ENCODE measurements at places on chromosomes 13 and 19.

DNA sequence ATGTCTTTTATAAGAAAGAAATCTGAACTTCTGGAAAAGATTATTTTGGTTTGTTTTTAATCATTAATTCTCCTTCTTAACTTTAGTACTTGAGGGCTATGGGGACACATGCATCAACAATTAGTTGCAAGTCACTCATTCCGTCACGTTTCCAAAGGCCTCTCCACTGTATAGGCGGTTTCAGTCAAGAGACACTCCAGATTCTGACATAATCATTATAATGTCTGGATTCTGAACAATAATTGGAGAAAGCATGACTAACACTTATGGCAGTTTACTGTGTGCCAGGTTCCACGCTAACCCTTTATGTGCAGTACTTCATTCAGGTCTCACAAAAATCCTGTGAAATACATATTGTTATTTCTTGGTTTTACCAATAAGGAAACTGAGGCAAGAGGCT lies 71.9 kb downstream of the TNFRSF19 start:
- DNase-seq: no peak

DNA sequence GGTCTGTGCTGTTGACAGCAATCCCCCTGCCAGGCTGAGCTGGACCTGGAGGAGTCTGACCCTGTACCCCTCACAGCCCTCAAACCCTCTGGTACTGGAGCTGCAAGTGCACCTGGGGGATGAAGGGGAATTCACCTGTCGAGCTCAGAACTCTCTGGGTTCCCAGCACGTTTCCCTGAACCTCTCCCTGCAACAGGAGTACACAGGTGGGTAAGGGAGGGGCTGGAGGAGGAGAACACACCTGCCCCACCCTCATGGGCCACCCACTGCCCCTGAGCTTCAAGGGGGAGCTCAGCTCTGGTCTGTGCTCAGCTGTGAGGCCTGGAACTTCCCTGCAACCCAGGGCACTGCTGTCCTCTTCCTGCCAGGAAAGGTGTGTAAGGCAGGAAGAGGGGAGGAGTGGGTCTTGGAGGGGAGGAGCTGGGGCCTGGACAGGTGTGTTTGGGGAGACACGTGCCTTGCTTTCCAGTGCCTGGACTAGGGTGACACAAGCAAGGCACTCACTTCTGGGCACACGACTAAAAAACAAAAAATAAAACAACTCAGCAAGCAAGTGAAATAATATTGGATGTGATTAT lies 3.9 kb downstream of the SIGLEC7 start:
- DNase-seq: no peak

GRCh38 chr13:44968434-44968815 lies 20.8 kb downstream of the NUFIP1 start:
- DNase-seq: no peak

DNA sequence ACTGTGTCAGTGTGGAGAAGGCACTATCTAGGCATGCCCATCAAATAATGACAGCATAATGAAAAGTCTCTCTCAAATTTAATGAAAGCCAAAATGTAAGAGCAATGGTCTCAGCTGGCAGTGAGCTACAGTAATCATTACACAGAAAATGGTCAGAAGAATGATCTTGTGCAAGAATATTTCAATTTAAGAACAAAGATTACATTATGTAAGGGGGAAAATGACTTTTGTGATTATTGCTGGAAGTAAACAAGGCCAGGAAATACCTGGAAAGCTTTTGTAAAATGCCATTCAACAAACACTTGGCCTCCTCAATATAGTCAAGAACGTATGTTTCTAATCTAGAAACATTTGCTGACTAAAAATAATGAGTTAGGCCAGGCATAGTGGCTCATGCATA lies 89.1 kb downstream of the CAB39L start:
- no peak for DNase-seq

DNA sequence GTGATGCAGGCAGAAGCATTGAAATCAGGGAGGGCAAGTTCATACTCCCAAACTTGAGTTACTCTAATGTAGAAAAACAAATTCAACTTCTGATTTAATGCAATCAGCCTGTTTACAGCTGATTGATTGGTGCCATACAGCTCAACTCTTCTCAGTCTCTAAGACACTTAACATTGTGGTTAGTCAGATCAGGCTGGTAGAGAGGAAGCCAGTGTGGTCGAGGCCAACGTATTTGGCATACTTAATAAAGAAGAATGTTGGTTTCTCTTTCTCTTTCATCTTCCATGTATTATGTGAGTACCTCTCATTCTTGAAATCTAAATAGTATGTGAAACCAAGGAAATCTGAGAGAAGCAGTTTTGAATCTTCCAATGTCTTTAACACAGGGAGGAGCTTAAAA lies 255.0 kb upstream of the SLITRK1 start:
- peak; percentile 55 for DNase-seq

- DNase-seq: no peak
Observed at GRCh38 chr13:31919971-31920726, 111.4 kb upstream of the FRY start.

GRCh38 chr13:40552895-40553294 lies 113.5 kb downstream of the FOXO1 start:
- no peak for DNase-seq

DNA sequence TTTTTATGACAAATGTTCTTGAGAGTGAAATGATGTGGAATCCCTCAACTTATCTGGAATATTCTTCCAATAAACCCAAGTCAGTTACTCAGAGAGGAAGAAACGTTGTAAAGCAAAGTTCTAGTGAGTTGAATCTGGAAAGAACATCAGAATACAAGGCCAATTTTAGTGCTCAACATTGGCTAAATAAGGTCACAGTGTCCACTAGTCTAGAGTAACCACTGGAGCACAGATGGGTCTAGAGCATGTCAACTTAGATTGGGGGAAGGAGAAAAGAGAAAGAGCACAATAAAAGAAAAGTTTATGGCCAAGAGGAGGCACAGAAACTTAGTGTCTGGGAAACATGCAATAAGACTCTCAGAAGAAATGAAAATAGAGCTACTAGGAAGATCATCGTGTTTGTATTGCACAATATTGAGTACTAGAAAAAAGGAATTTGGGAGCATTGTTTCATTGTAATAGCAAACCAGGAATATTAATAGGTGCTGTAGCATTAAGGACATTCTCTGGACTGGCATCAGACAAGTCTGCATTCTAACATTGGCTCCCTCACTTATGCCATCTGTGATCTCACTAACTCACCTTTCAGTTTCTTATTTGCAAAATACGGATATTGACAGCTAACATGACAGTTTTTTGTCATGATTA lies 1318.5 kb downstream of the PCDH9 start:
- no peak for DNase-seq

DNA sequence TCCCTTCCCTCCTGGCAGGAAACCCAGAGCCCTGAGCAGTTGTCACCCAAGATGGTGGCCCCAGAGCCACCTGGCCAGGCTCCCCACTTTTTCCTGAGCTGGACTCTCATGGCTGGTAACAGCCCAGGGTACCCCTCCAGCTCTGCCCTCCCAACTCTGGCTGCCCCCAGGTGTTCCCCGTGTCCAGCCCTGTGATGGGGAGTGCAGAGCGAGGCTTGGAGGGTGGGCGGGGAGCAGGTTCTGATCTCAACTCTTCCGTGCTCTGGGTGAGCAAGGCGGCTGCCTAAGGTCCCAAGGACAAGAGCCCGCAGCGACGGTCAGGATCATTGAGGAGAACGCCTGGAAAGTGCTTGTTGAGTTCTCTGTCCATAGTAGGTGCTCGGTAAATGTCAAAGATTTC lies 54.7 kb upstream of the GAS6 start:
- no peak for DNase-seq

DNA sequence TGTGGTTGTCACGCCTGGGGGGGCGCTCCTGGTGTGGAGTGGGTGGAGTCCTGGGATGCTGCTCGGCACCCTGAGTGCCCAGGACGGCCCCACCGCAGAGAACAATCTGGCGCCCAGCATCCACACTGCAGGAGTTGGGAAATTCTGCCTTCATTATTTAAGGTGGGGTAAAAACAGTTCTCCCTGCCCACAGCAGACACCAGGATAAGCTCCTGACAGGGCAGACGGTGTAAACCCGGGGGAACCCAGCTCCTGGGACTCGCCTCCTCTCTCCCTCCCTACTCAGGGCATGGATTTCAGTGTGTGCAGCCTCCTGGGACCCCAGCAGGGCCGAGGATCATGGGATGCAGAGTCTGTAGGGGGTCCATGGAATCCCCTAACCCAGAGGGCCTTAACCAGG lies 7.7 kb upstream of the WDR18 start:
- DNase-seq: no peak

DNA sequence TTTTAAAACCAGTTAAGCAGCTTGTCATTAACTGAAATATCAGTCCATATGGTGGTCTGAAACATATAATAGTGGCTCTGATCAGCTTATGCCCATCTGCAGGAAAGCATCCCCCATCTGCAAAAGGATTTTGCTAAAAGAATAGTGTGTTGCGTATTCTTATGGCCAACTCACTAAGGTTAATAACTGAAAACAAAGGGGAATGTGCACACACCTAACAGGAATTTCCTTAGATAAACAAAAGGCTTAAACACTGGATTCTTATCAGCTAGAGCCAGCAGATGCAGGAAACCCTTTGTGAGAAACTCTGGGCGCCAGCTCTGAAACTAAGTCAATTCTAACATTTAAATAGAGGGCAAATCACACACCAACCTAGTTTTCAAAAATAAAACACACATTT lies 22.1 kb downstream of the VPS36 start:
- peak; percentile 38 for DNase-seq

DNA sequence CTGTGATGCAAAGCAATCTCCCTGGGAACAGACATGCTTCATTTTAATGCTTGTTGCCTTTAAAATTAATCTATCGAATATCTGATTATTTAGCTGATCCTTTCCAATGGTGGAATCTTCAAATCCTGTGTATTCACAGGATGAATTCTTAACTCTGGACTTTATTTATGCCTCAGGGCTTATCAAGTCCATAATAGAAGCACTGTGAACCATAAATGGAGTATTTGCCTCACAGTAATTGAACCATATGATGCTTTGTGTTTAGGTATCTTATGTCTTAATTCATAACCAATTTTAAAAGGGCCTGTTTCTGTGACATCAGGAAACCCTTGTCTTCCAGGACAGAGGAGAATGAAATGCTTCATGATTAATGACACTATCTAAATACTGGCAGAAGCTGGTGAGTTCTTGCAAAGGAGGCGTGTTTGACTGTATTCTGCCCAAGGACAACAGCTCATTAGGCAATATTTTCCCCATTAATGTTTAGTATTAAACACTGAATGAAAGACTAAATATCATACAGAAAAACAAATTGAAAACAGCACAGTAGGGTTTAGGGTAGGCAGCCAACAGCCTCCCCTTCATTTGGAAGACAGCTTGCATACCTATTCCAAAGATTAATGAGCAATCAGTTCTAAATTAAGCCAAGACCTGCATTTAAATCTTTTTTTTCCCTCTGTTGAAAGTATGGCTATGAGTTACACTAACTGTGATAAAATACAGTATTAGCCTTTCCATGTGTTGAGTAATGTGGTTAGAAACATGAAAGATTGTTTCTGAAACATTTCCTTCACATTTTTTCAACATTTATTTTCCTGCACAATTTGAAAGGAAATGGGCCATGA lies 709.4 kb downstream of the PCDH9 start:
- no peak for DNase-seq

- no peak for DNase-seq
Observed at GRCh38 chr13:44605721-44606120, 29.6 kb upstream of the TSC22D1 start.

- no peak for DNase-seq
Observed at GRCh38 chr13:111947026-111947810, 119.7 kb upstream of the SOX1 start.

- DNase-seq: peak; percentile 11
Observed at GRCh38 chr13:27820524-27821482, 28.5 kb downstream of the GSX1 start.

GRCh38 chr13:112750570-112750969 lies 60.7 kb downstream of the ATP11A start:
- DNase-seq: no peak

DNA sequence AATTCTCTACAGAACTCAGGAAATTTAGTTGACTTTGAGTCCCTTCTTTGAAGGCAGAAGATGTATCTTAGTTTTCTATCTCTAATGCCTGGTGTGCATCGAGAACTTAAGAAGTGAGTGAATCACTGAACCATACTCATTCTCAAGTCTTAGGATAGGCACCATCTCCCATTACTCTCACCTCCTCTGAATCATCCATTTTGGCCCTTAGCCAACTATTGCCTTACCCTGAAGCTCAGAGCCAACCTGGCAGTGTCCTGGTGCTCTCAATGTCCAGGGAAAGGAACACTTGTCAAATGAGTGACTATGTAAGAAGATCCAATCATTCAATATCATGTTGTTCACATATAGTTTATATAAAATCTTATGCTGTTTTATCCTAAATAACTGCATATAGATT lies 146.6 kb downstream of the RGCC start:
- DNase-seq: peak; percentile 42

DNA sequence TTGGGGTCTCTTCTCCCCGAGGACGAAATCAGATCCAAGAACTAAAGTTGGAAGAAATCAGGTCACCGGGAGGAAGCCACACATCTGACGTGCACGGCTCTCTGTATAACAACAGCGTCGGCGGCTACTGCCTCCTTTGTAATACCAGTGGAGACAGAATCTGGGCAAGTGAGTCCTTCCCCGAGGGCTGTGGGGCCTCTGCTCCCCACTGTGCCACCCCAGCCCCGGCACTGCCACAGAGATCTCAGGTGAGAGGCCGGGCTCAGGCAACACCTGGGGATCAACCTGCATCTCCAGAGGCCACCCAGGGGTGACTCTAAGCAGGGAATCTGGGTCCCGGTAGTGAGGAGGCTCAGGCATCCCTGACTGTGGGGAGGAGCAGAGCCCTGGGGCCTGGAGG lies 33.7 kb upstream of the C13orf46 start:
- no peak for DNase-seq

DNA sequence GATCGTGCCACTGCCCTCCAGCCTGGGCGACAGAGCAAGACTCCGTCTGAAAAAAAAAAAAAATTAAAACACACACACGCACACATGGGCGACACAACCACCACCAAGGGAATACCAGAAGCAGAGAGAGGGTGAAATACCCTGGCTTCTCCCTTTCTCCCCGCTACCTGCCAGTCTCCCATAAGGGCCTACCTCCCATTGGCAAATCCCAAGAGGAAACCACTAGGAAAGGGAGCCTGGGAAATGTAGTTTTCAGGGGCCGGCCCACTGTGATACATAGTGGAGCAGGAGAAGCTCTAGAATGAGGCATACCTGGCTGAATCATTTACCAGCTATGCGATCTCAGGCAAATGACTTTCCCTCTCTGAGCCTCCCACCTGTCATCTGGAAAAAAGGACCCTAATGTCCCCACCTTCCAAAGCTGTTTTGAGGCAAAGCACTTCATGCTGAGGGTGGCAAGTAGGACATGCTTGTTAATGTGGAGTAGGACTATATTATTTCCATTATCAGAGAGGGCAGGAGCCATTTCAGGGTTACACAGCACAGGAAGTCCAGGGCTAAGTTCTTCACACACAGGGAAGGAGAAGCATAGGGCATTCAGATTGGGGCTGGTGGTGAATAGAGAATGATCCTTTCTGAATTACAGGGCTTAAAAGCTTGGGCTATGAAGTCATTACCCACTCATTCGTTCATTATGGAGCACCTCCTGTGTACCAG lies 14.3 kb upstream of the HNRNPUL1 start:
- DNase-seq: no peak

All from astrocyte of the hippocampus (primary cell).